MV-4-11 (cell line): ENCODE measurements at places on chromosomes 7 and 10.
A peak's percentile ranks its signal among the peaks of the same experiment; 100 is the strongest.

GRCh38 chr7:106752367-106752766 is 91.4 kb upstream of the CCDC71L start:
- no peak for DNase-seq

- DNase-seq, result no peak
Observed at GRCh38 chr10:48589266-48589665, 15.6 kb downstream of the ARHGAP22 start.

- DNase-seq, result peak; percentile 84
Observed at GRCh38 chr7:24052572-24053260, 231.3 kb upstream of the NPY start.

- DNase-seq, result peak; percentile 45
Observed at GRCh38 chr10:48658243-48658974, 26.3 kb upstream of the WDFY4 start.

DNA sequence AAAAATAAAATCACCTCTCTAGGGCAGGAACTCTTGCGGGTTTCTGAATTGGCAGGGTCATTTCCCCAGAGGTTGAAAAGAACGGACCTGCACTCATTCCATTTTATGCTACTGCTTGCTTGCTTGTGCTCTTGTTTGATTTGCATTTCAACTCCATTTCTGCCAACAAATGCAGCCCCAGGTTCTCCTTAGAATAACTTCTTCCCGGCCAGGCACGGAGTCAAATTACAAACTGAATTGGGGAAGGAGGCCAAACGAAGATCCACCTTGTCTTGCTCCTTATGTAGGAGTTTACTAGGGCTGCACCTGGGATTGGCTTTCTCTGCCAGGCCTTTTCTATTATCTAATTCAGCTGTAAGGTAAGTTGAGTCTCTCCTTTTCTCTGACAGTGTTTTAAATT is 79.6 kb downstream of the HGF start:
- no peak for DNase-seq

DNA sequence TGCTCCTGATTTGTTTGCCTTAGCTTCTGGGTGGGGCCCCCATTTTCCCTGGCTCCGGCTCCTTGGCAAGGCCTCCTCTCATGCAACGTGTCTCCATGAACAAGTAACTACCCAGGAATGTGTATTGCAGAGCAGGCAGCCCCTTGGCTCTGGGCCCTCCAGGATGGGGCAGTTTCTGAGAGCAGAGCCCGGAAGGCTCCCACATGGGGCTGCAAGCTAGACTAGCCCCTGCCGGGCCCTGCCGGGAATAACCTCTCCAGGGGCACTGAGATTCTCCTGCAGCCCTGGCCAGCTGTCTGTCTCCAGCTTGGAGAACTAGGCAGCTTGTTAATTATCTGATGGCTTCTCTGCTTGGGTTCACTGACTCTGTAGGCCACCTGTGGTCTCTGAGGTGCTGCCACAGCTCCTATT is 184.0 kb upstream of the INHBA start:
- no peak for DNase-seq

GRCh38 chr7:140237390-140237789 is 60.6 kb upstream of the KDM7A start:
- no peak for DNase-seq

- DNase-seq, result no peak
Observed at GRCh38 chr7:15204421-15204820, 301.9 kb upstream of the DGKB start.

- DNase-seq, result no peak
Observed at GRCh38 chr10:122311716-122312115, 40.6 kb downstream of the BTBD16 start.

GRCh38 chr7:100510437-100511239 is 26.9 kb downstream of the NYAP1 start:
- no peak for DNase-seq

GRCh38 chr10:43667761-43668386 is 19.2 kb upstream of the ZNF32 start:
- no peak for DNase-seq

- DNase-seq, result no peak
Observed at GRCh38 chr7:13945670-13946069, 43.8 kb downstream of the ETV1 start.

- no peak for DNase-seq
Observed at GRCh38 chr7:54563329-54563916, 21.2 kb downstream of the VSTM2A start.

- no peak for DNase-seq
Observed at GRCh38 chr7:157710396-157710795, 373.6 kb downstream of the DNAJB6 start.
